ENCODE measurements at places on chromosomes 16 and 17.

- no peak for DNase-seq
- no peaks in the 10 kb centered on the region for H3K36me3 ChIP-seq
- no peak overlapping the region for H3K4me3 ChIP-seq
- H3K4me1 ChIP-seq = no peaks in the 10 kb centered on the region
- no peaks in the 10 kb centered on the region for H3K27me3 ChIP-seq
Measured at GRCh38 chr17:69943058-69943457, 132.0 kb upstream of the KCNJ16 start.

DNA sequence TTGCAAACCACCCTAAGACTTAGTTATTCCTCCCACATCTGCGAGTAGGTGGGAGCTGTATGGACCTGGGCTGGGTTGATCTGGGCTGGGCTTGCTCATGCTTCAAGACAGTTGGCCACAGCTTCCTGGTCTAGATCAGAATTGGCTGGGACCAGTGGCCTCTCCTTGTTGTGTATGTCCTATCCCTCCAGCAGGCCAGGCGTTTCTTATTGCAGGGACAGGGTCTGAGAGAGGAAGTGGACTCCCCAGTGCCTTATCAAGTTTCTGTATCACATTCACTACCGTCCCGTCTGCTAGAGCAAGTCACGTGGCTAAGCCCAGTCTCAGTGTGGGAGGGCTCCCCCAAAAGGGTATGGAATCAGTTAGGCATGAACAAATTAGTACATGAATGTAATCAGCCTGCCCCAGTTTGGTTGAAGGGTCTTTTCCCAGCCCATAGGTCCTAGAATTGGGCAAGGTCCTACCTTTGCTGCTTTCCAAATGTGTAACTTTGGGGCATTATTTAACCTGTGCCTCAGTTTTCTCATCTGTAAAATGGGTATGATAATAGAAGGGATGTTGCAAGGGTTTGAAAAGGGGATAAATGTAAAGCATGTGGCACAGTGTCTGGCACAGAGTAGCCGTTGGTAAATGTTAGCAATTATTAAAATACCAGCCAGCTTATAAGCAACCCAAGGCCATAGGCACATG, 36.0 kb downstream of the NKD1 start:
- H3K4me1 ChIP-seq = peaks cover 11% of the 10 kb centered on the region
- H3K4me3 ChIP-seq = no peak overlapping the region
- H3K27ac ChIP-seq = no peak overlapping the region
- no peaks in the 10 kb centered on the region for H3K36me3 ChIP-seq

DNA sequence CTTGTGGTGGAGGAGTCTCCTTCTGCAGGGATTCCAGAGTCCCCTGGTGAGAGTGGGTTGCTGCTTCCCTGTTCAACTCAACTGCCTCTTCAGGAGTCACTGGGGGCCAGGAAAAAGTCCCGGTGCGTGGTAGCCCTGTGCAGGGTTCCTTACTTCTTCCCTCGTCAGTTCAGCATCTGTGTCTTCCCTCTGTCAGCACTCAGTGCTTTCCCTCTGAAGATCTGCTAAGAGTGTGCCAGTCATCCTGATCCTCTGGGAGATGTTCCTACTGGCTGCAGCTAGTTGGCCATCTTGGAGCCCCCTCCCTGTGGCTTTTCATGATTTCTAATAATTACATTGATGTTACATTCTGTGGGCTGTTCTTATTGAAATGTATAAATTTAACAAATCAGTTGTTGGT, 36.5 kb downstream of the NF1 start:
- H3K27me3 ChIP-seq = no peaks in the 10 kb centered on the region
- H3K4me1 ChIP-seq = peaks cover 12% of the 10 kb centered on the region
- no peak overlapping the region for H3K4me3 ChIP-seq
- no peak for DNase-seq
- no peak overlapping the region for H3K27ac ChIP-seq

DNA sequence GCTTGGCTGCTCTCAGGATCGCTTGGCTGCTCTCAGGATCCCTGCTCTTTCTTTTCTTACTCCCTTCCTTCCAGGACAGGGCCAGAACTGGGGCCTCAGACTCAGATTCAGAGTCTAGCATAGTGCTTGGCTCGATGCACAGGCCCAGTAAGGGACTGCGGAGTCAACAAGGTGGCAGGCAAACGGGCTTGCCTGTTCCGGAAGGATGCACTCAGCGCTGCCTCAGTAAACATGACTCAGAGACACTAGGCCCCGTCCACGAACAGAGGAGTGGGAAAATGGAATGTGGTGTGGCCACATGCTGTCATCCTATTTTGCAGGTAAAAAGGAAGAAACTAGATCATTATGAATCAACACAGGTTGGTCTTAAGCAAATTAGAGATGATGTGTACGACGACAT, 9.8 kb downstream of the SPHK1 start:
- no peak overlapping the region for H3K27ac ChIP-seq
- H3K4me1 ChIP-seq = no peaks in the 10 kb centered on the region
- peak; percentile 80 for DNase-seq
- H3K4me3 ChIP-seq = peak overlapping the region; percentile 4
- H3K27me3 ChIP-seq = no peaks in the 10 kb centered on the region

GRCh38 chr17:72380120-72380519, 259.3 kb downstream of the SOX9 start:
- H3K27me3 ChIP-seq = no peaks in the 10 kb centered on the region
- no peak for DNase-seq
- no peaks in the 10 kb centered on the region for H3K4me1 ChIP-seq
- H3K27ac ChIP-seq = no peak overlapping the region

GRCh38 chr16:76639685-76640289, 362.6 kb downstream of the CNTNAP4 start:
- H3K27me3 ChIP-seq = no peaks in the 10 kb centered on the region
- no peak overlapping the region for H3K27ac ChIP-seq
- H3K36me3 ChIP-seq = no peaks in the 10 kb centered on the region
- no peak overlapping the region for H3K4me3 ChIP-seq

DNA sequence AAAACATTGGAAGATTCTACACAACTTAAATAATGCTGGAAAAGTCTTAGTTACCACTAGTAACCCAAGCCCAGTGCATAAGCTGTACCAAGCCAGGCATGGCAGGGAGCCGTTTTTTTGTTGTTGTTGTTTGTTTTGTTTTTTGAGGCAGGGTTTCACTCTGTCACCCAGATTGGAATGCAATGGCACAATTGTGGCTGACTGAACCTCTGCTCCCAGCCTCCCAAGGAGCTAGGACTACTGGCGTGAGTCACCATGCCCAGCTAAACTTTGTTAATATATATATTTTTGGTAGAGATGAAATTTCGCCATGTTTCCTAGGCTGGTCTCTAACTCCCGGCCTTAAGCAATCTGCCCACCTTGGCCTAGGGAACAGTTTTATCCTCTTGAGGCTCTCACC, 564 bp upstream of the TMIGD1 start:
- no peak overlapping the region for H3K27ac ChIP-seq
- no peaks in the 10 kb centered on the region for H3K36me3 ChIP-seq
- peaks cover 13% of the 10 kb centered on the region for H3K4me1 ChIP-seq

DNA sequence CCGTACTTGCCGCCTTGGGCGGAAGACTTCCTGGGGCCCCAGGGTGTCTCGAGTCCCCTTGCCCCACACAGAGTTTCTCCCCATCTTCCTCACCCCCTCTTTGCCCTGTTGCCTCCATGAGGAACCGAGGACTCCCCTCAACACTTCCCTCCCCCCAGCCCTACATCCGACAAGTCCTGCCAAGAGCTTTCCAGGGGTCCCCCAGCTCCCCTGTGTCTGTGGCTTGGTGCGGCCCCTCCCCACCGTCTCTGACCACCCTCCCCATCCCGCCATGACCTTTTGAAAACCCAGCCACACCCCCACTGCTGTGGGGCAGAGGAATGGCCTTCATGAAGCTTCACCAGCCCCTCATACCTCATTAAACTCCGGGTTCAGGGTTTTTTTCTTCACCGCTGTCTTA, 11.4 kb downstream of the SCGB1C2 start:
- H3K27me3 ChIP-seq = no peaks in the 10 kb centered on the region
- H3K27ac ChIP-seq = no peak overlapping the region
- no peaks in the 10 kb centered on the region for H3K36me3 ChIP-seq
- no peak for DNase-seq

DNA sequence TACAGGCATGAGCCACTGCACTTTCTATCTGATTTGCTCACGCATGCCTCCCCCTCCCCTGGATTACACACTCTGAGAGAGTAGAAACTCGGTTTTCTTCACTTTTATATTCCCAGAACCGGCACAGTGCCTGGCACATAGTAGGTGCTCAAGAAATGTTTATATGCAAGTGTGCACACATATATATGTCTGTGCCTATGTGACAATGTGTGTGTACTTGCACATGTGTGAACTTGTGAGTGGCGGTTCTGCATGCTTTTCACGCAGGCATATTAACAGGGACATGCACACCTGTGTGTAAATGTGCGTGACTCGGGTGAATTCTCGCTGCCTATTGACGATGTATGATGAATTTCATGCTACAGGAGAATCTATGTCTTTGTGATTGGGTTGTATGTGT, 22.1 kb upstream of the IL21R start:
- no peak overlapping the region for H3K27ac ChIP-seq
- H3K36me3 ChIP-seq = no peaks in the 10 kb centered on the region
- no peak overlapping the region for H3K4me3 ChIP-seq
- no peak for DNase-seq
- peaks cover 2% of the 10 kb centered on the region for H3K4me1 ChIP-seq

DNA sequence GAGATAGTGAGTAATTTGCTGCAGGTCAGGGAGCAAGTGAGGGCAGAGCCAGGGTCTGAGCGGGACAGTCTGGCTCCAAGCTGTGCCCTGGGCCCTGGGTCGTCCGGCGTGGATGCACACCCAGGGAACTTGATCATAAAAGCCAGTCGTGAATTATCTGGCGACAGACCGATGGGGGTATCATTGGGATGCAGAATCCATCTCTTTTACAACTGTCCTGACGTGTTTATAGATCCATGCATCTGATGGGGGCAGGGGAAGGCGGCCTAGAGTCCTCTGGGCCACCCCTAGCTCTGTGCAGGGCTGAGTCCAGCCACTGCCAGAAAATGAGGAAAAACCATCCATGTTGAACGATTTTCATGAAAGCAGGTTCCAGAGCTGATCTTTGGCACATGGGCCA, 332.8 kb downstream of the C16orf95 start:
- no peaks in the 10 kb centered on the region for H3K27me3 ChIP-seq
- no peak for DNase-seq
- H3K36me3 ChIP-seq = no peaks in the 10 kb centered on the region

DNA sequence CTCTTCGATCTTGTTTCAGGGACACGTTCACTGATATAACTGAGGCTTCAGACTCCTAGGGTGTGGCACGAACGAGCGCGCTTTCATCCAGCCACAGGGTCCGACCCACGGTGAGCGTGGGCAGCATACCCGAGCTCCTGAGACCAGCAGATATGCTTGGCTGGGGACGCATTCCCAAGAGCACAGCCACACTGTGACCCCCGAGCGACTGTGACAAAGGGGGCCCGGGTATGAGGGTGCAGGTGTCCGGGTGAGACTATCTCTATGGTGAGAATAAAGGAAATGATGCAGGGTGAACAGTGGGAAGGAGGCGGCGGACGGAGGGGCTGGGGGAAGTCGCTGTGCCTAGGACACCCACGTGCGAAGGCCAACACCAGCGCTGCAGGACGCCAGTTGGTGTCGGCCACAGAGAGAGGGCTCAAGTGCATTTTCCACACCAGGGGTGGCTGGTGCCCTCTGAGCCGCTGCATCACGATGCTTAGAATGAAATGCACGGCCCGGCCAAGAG, 17.6 kb downstream of the RPH3AL start:
- DNase-seq = no peak
- H3K27me3 ChIP-seq = no peaks in the 10 kb centered on the region
- no peak overlapping the region for H3K27ac ChIP-seq
- no peak overlapping the region for H3K4me3 ChIP-seq
- peaks cover 21% of the 10 kb centered on the region for H3K4me1 ChIP-seq
- no peaks in the 10 kb centered on the region for H3K36me3 ChIP-seq

DNA sequence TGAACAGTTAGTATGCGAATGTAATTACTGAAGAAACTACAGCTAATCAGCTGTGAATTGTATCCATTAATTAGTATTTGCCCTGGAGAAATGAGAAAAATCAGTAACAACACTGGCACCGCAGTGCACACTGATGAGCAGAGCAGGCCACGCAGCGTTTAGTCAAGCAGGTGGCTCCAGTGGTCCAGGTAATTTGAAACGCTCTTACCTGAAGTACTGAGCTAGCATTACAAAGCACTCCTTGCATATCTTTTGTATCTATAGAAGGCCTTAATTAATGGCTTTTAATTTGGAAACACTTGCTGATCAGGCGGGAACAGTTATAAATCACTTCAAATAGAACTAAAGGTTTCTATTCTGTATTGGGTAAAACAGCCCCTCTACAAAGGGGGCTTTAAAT, 76.4 kb downstream of the TOX3 start:
- H3K4me3 ChIP-seq = no peak overlapping the region
- no peaks in the 10 kb centered on the region for H3K36me3 ChIP-seq
- no peaks in the 10 kb centered on the region for H3K4me1 ChIP-seq
- H3K27ac ChIP-seq = no peak overlapping the region
- H3K27me3 ChIP-seq = no peaks in the 10 kb centered on the region

DNA sequence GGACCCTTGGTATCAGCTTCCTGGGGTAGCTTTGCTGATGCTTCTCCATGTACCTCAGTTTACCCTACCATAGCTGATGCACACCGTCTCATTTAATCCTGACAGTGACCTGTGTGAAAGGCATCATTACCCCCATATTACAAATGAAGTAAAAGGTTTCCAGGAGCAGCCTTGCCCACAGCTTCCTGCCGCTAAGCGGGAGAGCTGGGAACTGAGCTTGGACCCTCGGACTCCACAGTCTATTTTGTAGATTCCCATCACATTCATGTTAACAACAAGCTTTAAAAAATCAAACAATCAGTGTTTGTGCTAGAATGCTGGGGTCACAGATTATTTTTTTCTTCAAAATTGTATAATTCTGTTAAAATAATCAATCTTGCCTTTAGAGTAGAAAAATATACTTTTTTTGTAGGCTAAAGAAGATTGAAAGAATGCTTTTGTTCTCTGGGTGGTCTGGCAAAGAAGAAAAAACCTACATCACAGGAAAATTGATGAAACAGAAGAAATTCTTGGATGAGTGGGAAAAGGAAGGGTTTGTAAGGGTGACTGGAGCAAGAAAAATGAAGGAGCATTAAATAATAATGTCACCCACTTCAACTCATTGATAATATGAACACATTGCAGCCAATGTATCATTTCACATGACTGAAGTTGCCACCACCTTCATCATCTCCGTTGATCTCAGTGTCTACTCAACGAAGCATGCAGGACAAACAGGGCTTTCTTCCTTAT, 9.5 kb upstream of the USP10 start:
- H3K4me3 ChIP-seq = no peak overlapping the region
- no peak overlapping the region for H3K27ac ChIP-seq
- no peaks in the 10 kb centered on the region for H3K27me3 ChIP-seq
- no peaks in the 10 kb centered on the region for H3K4me1 ChIP-seq

- H3K27ac ChIP-seq = no peak overlapping the region
- H3K4me3 ChIP-seq = no peak overlapping the region
- DNase-seq = no peak
- no peaks in the 10 kb centered on the region for H3K36me3 ChIP-seq
- no peaks in the 10 kb centered on the region for H3K4me1 ChIP-seq
Measured at GRCh38 chr16:86396422-86396821, 113.9 kb upstream of the FOXF1 start.

- DNase-seq = no peak
- no peaks in the 10 kb centered on the region for H3K36me3 ChIP-seq
- H3K27ac ChIP-seq = no peak overlapping the region
- H3K27me3 ChIP-seq = no peaks in the 10 kb centered on the region
- peaks cover under 1% of the 10 kb centered on the region for H3K4me1 ChIP-seq
Measured at GRCh38 chr16:46832757-46833459, 1.9 kb upstream of the C16orf87 start.
